ENCODE measurements at places on chromosomes 3 and 15.
A peak's percentile ranks its signal among the peaks of the same experiment; 100 is the strongest.

- DNase-seq: peak; percentile 41
These were observed 43.2 kb upstream of the RAB6B start for GRCh38 chr3:133938770-133939462.

DNA sequence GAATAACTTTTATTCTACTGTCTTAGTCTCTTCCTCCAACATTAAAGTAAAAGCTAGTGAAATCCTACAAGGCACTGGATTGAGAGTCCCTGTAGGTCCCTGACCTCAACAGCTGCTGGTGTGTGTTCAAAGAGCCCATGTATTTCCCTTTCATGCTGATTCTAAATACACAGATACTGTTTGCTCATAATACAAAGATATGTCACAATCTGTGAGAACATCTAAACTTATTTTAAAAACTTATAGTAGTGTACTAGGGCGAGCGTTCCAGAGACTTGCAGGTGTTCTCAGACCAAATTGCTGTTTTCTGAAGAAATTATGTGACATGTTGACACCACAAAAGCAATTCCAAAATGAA is 145.9 kb upstream of the LIPC start:
- DNase-seq: no peak

GRCh38 chr3:13238687-13239466 is 165.6 kb upstream of the IQSEC1 start:
- no peak for DNase-seq

GRCh38 chr3:165751637-165752036 is 85.6 kb downstream of the BCHE start:
- DNase-seq: no peak

DNA sequence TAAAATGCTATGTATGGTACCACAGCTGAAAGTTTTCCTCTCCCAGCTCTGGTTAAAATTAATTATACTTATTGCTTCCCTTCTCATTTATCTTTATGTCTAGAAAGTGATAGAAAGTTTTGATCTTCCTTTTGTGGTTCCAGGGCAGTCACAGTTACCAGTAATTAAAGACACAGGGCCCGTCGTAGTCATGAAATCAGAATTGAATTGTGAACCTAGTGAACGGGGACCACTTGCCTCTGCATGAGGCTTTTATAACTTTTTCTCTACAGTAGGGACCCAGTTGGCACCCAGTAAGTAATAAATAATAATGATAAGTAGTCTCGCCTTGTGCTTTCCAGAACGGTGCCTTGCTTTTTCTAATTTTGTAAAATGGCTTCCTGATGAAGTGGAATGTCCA is 231.7 kb upstream of the SATB1 start:
- no peak for DNase-seq

DNA sequence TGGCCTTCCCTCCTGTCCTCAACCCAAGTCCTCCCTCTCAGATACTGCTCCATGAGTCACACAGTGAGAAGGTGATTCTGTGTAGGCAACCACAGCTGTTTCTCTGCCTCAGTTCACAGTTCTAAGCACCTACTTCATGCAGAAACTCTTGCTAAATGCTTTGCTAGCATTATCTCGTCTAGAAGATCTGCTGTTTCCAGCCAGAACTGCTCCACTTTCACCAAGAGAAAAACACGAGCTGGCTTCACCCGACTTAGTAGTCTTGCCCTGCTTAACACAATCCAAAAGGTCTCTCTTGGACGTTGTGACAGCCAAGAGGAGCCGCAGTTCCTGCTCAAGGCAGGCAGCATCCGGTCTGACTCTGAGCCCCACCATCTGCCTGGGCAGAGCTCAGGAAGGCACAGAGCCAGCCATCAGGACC is 272.1 kb downstream of the UACA start:
- DNase-seq: no peak

DNA sequence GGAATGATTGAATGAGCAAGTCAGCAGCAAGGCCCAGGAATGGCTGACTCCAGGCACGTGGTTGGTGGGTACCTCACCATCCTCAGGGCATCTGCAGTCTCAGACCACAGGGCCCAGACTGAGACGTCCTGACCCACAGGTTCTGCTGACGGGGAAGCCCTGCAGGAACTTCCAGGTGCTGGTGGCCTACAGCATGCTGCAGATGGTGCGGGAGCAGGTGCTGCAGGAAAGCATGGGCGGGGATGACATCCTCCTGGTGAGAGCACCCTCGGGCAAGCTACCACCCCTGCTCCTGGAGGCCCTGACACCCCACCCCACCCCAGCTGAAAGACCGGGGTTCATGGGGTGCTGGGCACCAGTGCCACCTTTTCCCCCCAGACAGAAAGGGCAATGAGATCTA is 14.1 kb downstream of the TBC1D21 start:
- DNase-seq: no peak

DNA sequence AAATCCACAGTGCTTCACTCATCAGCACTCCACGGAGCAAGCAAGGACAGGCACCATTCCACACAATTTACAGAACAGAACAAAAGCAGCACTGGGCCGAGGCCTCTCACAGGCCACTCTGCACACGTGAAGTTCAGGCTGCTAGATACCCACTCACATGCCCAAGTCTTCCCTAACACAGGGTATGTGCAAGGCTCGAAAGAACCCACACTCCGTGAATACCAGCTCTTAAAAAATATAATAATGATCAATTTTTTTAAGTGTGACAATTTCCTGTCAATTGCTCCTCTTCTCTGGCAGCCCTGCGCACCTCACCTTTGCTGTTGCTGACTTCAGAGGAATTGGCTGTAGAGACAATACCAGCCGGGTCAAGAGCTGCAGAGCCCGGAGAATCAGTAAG is 19.0 kb downstream of the XPC start:
- DNase-seq: no peak

DNA sequence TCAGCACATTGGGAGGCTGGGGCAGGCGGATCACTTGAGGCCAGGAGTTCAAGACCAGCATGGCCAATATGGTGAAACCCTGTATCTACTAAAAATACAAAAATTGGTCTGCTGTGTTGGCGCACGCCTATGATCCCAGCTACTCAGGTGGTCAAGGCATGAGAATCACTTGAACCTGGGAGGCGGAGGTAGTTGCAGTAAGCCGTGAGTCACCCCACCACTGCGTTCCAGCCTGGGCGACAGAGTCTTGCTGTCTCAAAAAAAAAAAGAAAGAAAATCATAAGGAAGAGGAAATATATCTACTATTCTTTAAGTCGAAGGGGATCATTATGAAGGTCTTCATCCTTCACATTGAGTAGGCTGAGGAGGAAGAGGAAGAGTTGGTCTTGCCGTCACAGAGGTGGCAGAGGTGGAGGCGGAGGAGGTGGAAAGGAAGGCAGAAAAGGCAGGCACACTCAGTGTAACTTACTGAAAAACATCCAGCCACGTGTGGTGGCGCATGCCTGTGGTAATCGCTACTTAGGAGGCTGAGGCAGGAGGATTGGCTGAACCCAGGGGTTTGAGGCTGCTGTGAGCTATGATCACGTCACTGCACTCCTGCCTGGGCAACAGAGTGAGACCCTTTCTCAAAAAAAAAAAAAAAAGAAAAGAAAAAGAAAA is 14.2 kb downstream of the CSK start:
- no peak for DNase-seq

Data from cardiac fibroblast (primary cell).